ENCODE measurements at places on chromosomes 12 and 14.

DNA sequence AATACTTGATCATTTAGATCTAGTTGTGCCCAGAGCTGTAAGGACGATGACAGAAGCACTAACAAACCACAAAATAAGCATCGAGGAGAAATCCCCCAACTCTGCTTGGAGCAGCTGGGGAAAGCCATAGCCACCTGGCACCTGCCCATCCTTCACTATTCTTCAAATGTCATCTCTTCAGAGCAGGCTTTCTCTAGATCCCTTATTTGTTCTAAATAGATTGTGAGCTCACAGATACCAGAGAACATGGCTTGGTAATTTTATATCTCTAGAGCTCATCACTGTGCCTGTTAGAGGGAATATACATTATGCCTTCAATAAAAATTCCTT is 50.9 kb downstream of the GRIP1 start:
- no peak for DNase-seq

GRCh38 chr14:98501335-98501734 is 770.7 kb downstream of the BCL11B start:
- no peak for DNase-seq

GRCh38 chr12:38099686-38100085 is 216.9 kb upstream of the ALG10B start:
- DNase-seq, result no peak

GRCh38 chr12:102302553-102302952 is 104.9 kb upstream of the PMCH start:
- no peak for DNase-seq

- peak; percentile 23 for DNase-seq
These were observed 19.6 kb upstream of the GALNT8 start for GRCh38 chr12:4700621-4701026.

Measured in ELF-1 (cell line).